ENCODE measurements at places on chromosomes 7 and 10.

- no peak for DNase-seq
Observed at GRCh38 chr7:82821037-82821436, 341.6 kb downstream of the PCLO start.

DNA sequence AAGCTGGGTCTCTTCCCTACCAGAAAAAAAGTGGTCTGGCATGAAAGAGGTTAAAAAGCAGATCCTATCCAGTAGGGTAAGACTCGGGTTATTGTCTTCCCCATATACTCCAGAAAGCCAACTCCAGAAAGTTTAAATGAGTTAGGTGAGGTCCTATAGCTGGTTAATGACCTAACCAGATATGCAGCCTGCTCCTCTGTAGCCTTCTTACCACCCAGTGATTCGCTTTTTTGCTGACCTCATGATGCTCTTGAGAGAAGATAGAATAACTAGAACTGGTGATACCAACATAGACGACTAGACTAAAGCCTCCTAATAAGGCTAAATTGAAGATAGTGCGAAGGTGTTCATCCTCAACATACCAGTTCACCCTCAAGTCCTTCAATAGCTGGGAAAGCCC, 675 bp upstream of the GIMAP1 start:
- no peak for DNase-seq

- no peak for DNase-seq
Observed at GRCh38 chr7:128197989-128198580, 43.0 kb upstream of the LEP start.

GRCh38 chr7:127733986-127734385, 82.0 kb downstream of the SND1 start:
- DNase-seq, result no peak

- DNase-seq, result no peak
Observed at GRCh38 chr10:30988831-30989435, 42.7 kb downstream of the ZNF438 start.

- DNase-seq, result peak; percentile 39
Observed at GRCh38 chr10:119396008-119396708, 146.4 kb downstream of the RGS10 start.

GRCh38 chr7:5638994-5639393, 142.5 kb downstream of the RNF216 start:
- no peak for DNase-seq

DNA sequence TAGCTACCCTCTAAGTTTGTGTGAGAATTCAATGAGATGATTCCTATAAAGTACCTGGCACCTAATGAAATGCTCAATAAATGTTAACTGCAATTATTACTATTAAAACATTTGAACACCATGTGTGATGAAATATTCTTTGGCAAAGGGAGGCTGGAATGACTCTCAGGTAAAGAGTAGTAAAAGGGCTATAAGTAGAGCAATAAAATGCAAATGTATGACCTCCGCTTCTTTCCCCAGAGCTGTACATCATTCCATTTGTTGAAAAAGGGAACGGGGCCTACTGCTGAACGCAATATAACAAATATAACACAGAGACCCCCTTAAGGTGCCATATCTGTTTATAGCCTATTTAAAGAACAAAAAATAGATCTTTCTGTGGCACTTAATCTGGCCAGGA, 27.8 kb downstream of the CELF2 start:
- DNase-seq, result no peak

DNA sequence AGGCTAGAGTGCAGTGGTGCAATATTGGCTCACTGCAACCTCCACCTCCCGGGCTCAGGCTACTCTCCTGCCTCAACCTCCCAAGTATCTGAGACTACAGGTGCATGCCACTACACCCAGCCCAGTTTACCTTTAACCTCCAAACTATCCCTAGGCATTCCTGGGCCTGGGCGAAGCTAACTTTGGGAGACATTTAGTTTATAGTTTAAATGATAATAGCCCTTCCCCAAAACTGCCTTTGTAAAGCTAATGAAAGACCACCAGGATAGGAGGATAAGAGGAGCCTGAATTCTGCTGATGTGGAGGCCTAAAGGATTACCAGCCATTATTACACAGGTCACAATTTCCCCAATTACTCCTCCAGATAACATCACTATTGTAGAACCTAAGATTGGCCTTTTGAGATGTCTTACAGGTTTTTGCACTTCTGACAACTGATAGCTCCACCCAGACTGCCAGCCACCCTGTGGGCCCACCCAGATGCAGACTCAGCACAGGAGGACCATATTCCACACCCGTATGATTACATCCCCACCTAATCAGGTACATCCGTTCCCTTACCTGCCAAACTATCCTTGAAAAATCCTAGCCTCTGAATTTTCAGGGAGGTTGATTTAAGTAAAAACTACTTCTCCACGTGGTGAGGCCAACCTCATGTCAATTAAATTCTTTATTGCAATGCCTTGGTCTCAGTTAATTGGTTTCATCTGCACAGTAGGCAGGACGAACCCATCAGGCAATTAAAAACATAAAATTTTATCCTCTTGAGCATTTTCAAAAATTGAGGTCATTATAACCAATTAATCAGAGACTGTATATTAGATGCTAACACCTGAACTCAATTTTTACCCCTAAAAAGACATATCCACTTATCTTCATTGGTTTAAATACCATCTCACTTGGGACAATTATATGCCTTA, 62.3 kb upstream of the TMEM254 start:
- DNase-seq, result no peak

- DNase-seq, result peak; percentile 61
Observed at GRCh38 chr7:12490107-12490688, 80.3 kb upstream of the SCIN start.

DNA sequence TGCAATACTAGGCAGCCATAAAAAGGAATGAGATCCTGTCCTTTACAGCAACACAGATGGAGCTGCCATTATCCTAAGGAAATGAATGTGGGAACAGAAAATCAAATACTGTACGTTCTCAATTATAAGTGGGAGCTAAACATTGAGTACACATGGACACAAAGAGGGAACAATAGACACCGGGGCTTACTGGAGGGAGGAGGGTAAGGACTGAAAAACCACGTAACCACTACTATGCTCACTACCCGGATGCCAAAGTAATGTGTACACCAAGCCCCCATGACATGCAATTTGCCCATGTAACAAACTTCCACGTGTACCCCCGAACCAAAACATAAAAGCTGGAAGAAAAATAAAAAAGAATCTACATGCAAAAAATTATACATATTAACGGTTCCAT, 587.0 kb downstream of the PARD3 start:
- DNase-seq, result peak; percentile 81

GRCh38 chr10:3785251-3785850, 342 bp upstream of the KLF6 start:
- DNase-seq, result peak; percentile 93

GRCh38 chr7:91653286-91653685, 227.2 kb downstream of the MTERF1 start:
- DNase-seq, result no peak

DNA sequence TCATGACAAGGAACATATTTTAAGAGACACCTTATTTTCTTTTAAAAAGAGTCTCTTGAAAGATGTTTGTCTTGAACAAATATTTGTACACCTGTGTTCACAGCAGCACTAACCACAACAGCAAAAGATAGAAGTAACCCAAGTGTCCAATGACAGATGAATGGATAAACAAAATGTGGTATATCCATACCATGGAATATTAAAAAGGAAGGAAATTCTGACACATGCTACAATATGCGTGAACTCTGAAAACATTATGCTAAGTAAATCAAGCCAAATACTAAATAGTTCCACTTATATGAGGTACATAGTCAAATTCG, 17.8 kb downstream of the SGMS1 start:
- DNase-seq, result no peak

GRCh38 chr7:30433082-30433481, 45.5 kb downstream of the NOD1 start:
- DNase-seq, result no peak

GRCh38 chr10:122089311-122090017, 100.5 kb downstream of the TACC2 start:
- DNase-seq, result no peak

DNA sequence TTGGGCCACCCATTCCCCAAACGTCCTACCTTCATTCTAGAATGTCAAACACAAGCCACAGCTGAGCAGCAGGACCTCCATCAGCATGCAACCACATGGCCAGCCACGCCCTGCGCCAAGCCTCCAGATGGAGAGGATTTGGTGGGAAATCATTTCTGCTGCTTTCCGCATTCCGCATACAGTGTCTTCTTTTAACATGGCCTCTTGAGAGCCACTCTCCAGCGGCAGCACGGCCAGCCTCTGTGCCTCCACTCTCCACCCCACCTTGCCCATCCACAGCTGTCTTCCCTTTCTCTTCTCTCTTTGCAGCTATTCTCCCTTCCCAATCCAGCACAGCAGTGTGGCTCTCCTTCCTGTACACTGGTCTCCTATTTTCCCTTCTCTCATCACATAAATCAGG, 389.1 kb downstream of the PAXIP1 start:
- no peak for DNase-seq

DNA sequence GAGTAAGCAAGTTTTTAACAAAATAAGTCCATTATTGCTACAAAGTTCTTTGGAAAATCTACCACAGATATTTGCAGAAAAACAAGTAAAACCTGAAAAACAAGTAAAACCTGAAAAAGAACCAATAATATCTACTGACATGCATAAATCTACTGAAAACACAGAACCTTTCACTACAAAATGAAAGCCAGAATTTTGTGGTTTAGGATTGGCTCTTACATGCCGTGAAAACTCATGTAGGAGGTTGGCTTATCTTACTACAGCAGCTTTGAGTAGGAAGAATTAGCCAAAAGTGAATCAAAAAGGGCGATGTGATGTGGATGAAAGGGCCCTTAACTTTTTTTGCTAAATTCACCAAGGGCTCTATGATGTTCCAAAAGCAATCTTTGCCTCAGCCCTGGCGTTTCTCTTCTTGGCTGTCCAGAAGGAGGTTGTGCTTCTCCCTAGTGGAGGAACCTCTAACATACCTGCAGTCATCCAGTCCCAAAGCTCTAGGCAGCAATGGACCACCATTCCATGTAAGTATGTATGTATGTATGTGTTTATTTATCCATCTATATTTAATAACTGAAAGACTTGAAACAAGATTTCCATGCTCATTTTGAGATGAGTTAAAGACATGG, 93.5 kb upstream of the ZNF804B start:
- no peak for DNase-seq

DNA sequence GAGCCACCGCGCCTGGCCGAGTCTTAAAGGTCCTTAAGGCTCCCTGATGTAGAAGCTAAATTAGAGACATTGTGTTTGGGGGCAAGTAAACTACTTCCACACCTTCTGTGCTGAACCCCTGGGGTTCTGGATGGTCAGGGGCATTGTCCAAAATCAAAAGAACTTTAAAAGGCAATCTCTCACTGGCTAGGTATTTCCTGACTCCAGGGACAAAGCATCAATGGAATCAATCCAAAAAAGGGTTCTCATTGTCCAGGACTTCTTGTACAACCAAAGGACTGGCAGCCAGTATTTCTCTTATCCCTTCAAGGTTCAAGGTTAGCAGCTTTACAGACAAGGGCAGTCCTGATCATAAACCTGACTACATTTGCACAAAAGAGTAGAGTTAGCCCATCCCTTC, 24.0 kb downstream of the SRPK2 start:
- DNase-seq, result no peak
